Heart left ventricle (tissue), 16 donors: ENCODE measurements at places on chromosomes 4 and X. TPM values are rescaled to one million over a fixed set of nuclear protein-coding genes. Genes with fewer than 3 reads are reported as not detected.

DNA sequence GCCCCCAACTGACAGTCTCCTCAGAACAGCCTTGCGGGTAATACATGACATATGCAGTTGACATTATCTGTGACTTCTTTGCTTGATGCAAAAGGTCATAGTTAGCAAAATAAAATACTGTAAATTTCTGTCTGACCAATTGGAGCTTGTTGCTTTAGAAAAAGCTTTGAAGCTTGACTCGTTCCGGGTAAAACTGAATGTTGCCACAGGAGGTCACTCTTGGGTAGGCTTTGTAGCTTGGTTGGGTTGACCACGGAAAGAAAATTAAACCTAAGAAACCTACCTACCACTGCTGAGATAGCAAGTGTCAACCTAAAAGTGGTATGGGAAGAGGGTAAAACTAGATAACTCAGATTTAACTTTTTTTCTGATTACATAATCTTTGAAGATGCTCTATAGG, 23.2 kb downstream of the PRPS2 start:
- no peaks in the 10 kb centered on the region for H3K4me1 ChIP-seq
- no peak overlapping the region for H3K27ac ChIP-seq
- H3K27me3 ChIP-seq: no peaks in the 10 kb centered on the region
- H3K4me3 ChIP-seq: no peak overlapping the region
- DNase-seq: no peak

GRCh38 chr4:10123227-10124101, 6.9 kb upstream of the WDR1 start:
- no peak overlapping the region for H3K4me3 ChIP-seq
- H3K27ac ChIP-seq: no peak overlapping the region
- peak; percentile 50 for DNase-seq

DNA sequence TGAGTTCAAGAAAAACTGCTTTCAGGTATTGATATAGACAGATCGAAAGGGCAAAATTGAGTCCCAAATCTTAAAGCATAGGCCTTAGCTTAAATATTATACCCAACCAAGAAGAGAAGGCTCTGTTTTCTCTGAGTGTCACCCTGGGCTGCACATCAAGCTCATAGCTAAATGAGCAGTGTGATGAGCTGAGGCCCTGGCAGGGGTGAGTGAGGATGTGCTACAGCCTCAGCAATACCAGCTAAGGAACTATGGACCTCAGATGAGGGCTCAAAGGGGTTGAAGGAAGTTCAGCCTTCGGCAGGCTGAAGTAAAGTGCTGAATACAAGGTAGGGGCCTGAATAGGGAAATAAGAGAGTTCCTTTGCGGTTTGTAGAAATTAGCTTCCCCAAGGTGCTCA, 79.3 kb downstream of the FAM114A1 start:
- H3K27me3 ChIP-seq: no peaks in the 10 kb centered on the region
- peaks cover 32% of the 10 kb centered on the region for H3K36me3 ChIP-seq
- no peak overlapping the region for H3K4me3 ChIP-seq
- H3K4me1 ChIP-seq: no peaks in the 10 kb centered on the region
- no peak overlapping the region for H3K27ac ChIP-seq

- DNase-seq: no peak
- no peaks in the 10 kb centered on the region for H3K27me3 ChIP-seq
- H3K4me3 ChIP-seq: no peak overlapping the region
- no peaks in the 10 kb centered on the region for H3K36me3 ChIP-seq
- H3K4me1 ChIP-seq: no peaks in the 10 kb centered on the region
Measured at GRCh38 chrX:666762-667720, 36.5 kb downstream of the SHOX start.

DNA sequence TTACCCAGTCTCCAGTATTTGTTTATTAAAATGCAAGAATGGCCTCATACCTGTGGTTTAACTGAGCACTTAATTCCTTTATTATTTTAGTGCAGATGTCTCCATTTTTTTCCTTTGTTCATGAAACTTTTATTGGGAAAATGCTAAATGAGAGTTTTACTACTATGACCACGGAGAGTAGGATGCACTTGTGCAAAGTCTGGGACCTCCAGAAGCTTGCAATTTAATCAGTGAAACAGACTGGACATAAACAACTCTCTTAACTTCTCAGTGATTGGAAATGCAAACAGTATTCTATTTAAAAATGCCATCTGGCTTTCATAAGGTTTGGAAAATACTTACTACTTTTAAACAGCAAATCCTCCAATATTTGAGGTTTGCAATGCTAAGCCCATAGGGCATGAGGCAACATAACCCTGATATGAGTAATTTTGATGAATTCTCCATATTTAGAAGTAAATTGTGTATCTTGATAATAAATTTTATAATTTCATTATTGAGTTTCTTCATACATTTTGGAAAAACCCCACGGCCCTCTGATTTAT, 718.7 kb upstream of the MAGEB2 start:
- DNase-seq: no peak
- H3K4me1 ChIP-seq: no peaks in the 10 kb centered on the region
- no peak overlapping the region for H3K4me3 ChIP-seq
- no peak overlapping the region for H3K27ac ChIP-seq
- H3K36me3 ChIP-seq: no peaks in the 10 kb centered on the region

GRCh38 chr4:107034091-107034995, 1.8 kb downstream of the DKK2 start:
- H3K27ac ChIP-seq: no peak overlapping the region
- peak; percentile 21 for DNase-seq
- H3K4me3 ChIP-seq: peak overlapping the region; percentile 44
- H3K36me3 ChIP-seq: no peaks in the 10 kb centered on the region
- peaks cover 19% of the 10 kb centered on the region for H3K4me1 ChIP-seq
- H3K27me3 ChIP-seq: peaks cover 67% of the 10 kb centered on the region

DNA sequence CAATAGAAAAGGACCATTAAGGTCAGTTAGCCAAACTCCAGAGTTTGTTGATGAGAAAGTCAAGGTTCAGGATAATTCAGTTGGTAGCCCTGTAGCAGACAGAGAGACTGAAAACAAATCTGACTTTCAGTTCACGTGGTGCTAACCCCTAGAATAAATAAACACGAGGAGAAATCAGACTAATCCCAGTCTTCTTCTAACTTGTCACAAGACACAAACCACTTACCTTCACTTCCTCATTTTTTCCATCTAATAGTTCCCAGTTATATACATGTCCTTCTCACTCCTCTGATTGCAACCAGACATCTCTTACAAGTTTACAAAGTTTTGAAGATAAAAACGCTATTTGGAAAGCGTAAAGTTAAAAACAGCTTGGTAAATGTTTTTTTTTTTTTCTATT, 7.7 kb downstream of the TLR7 start:
- no peaks in the 10 kb centered on the region for H3K27me3 ChIP-seq
- no peak overlapping the region for H3K27ac ChIP-seq
- H3K36me3 ChIP-seq: no peaks in the 10 kb centered on the region
- no peaks in the 10 kb centered on the region for H3K4me1 ChIP-seq

DNA sequence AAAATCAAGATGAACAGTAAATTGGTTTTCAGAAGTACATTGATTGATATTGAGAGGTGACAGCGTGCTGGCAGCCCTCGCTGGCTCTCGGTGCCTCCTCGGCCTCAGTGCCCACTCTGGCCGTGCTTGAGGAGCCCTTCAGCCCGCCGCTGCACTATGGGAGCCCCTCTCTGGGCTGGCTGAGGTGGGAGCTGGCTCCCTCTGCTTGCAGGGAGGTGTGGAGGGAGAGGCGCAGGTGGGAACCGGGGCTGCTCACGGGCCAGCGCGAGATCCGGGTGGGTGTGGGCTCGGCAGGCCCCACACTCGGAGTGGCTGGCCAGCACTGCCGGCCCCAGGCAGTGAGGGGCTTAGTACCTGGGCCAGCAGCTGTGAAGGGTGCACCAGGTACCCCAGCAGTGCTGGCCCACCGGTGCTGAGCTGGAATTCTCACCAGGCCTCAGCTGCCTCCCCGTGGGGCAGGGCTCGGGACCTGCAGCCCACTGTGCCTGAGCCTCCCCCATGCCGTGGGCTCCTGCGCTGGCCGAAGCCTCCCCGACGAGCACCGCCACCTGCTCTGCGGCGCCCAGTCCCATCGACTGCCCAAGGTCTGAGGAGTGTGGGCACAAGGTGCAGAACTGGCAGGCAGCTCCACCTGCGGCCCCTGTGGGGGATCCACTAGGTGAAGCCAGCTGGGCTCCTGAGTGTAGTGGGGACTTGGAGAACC, 25.2 kb downstream of the RAP2C start:
- H3K27ac ChIP-seq: no peak overlapping the region
- H3K4me1 ChIP-seq: no peaks in the 10 kb centered on the region
- no peak overlapping the region for H3K4me3 ChIP-seq
- H3K27me3 ChIP-seq: no peaks in the 10 kb centered on the region

DNA sequence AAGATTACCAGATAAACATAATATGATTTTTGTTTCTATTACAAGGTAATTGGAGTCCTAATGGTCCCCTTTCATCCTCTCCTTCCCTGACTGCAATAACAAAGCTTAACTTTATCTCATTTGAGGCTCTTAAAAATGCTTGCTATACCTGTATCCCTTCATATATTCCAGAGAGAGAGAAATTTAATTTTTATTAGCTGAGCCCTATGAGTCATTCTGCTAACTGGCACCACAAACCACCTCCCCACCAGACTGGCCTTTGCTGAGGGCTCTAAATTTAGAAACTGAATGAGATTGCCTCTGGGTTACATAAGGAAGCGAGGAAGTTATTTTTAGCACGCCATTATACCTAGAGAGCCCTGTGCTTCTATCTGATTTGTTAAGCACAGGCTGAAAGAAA, 27.4 kb downstream of the CBLL2 start:
- no peak overlapping the region for H3K27ac ChIP-seq
- peak; percentile 8 for DNase-seq
- no peaks in the 10 kb centered on the region for H3K36me3 ChIP-seq

DNA sequence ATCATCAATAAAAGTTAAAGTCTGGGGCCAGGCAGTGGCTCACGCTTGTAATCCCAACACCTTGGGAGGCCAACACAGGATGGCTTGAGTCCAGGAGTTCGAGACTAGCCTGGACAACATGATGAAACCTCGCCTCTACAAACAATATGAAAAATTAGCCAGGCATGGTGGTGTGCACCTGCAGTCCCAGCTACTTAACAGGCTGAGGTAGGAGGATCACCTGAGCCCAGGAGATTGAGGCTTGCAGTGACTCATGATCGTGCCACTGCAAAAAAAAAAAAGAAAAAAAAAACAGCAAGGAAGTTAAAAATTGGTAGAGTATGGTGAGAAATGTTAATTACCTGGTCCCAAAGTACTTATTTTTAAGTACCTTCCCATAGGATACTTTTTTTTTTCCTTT, 27.5 kb downstream of the FBXW7 start:
- DNase-seq: no peak
- no peaks in the 10 kb centered on the region for H3K27me3 ChIP-seq
- H3K36me3 ChIP-seq: no peaks in the 10 kb centered on the region
- no peak overlapping the region for H3K27ac ChIP-seq

GRCh38 chr4:88335092-88335665, 43.5 kb upstream of the HERC6 start:
- peak; percentile 23 for DNase-seq
- H3K4me3 ChIP-seq: no peak overlapping the region
- no peak overlapping the region for H3K27ac ChIP-seq
- H3K27me3 ChIP-seq: no peaks in the 10 kb centered on the region

Gene SYTL5
- total RNA-seq: not detected

Gene NAA11
- total RNA-seq: not detected

Gene SPANXD
- not detected for total RNA-seq

Gene HERC6
- total RNA-seq: 6.1 TPM

Gene KLHL4
- 0.92 TPM for total RNA-seq

Gene NKAP
- total RNA-seq: 4.2 TPM

Gene ZNF630
- total RNA-seq: 2.2 TPM
